ENCODE measurements at places on chromosomes 4 and X.

DNA sequence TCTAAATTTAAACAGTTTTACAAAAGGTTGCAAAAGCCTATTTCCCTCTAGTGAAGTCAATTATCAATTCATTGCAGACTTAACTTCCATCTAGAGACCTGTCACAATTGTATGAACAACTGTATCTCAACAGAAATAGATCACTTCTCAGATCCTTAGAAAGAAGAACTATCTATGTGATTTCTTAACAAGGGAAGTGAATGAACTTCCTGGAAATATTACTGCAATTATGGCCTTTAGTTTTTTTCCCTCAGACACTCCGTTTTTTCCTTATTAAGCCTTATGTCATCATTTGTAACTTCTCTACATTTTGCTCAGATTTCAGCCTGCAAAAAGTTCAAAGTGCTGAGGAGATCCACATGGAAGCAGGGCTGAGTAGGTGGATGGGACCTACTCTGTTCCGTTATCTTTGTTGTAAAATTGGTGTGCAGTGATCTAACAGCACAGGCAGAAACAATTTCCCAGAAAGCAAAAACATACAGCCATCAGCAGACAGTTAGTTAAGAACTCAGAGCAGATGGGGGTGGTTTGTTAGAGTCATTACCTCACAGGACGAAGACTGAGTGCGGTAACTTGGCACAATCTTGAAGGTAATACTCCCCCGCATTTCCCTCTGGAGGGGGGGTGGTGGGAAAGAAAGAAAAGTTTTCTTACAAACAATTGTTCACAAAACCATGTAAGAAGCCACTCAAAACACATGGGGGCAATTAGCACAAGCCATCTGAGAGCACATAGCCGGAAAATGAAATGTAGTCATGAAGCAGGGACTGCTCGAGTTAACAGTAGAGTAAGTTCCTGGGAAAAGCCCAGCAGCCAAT is 112.3 kb downstream of the NYX start:
- DNase-seq, result peak; percentile 33

GRCh38 chr4:123813901-123814300 is 417.3 kb downstream of the SPRY1 start:
- no peak for DNase-seq

DNA sequence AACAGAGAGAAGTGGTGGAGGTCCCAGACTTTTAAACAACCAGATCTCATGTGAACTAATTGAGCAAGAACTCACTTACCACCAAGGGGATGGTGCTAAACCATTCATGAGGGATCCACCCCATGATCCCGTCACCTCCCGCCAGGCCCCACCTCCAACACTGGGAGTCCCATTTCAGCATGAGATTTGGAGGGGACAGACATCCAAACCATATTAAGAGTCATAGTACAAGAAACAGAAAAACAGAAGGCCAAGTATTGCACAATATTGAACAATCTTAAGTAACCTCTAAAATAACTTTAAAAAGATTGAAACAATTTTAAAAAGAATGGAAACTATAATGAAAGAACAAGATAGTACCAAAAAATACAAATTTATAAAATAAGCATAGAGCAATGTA is 110.0 kb downstream of the CBR4 start:
- DNase-seq, result no peak

DNA sequence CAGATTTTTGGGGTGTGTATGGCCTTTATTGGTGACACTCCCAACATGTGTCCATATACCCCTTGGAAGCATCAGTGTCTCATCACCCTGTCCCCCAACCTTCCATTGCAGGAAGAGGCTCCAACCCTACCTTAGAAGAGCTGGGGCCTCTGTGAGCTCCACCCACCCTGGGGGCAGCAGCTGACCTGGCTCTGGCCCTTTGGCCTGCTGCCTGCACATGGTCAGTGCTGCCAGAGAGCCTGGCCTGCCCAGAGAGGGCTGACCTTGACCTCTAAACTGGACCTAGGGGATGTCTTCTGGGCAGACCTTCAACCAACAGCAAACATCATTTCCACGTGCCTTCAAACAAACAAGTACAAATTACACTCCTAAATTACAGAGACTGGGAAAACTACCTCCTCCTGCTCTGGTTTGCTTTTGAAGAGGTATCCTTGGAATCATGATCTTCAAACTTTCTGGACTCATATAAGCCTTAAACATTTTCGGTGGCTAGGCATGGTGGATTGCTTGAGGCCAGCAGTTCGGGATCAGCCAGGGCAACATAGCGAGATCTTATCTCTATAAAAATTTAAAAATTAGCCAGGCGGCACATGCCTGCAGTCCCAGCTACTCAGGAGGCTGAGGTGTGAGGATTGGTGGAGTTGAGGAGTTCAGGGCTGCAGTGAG is 27.3 kb upstream of the KIAA0232 start:
- no peak for DNase-seq

DNA sequence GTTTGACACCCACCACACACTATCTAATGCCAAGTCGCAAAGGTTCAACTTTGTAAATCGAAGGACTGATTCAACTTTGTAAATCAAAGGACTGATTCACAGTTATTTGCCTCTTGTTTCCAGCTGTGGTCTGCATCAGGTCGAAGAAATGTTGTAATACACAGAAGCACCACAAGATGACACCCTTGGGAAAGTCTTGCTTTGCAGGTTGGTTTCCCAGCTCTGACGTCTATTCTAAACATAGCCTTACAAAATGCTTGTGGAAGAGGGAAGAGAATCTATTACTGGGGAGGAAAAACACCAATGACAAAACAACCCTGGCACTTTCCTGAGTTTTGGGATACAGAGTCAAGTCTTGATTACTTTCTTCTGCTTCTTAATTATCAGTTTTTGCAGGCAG is 35.3 kb downstream of the SUPT20HL1 start:
- DNase-seq, result peak; percentile 47

DNA sequence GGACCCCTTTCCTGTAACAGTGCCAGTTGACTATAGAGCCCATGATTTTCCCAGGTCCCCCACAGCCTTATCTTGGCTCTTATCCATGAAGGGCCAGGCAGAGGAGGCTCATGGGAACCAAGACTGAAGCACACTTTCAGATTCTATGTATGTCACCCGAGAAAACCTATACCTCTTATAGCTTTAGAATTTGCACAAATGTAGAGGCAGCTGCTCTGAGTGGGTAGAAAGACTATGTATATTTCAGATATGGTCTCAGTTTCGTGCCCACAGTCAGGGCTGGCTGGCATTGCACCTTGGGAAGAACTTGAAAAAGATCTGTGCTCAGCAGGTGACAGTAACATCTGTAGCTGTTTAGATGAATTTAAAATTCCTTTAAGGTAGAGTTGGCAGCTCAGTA is 8.3 kb upstream of the LNX1 start:
- no peak for DNase-seq

DNA sequence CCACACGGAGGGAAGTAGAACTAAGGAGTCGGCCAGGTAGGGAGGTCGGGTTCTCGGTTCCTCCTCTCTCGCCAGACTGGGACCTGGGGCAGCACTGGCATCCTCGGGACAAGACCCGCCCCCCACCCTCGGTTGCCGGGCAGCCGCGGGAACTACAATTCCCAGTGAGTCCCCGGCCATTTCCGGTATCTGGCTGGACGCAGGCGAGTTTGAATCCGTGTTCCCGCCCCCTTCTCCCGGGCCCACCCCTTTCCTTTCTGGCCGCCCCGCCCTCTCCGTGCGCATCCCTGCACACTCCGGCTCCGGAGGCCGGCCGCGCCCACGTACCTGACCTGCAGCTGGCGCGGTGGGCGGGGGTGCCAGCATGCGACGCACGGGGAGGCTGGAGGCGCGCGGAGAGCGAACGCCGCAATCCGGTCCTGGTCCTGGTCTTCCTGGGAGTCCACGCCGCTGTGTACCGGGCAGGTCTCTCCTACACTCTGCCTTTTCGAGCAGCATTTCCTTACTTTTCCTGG is 10.2 kb upstream of the DLG3 start:
- DNase-seq, result peak; percentile 31

DNA sequence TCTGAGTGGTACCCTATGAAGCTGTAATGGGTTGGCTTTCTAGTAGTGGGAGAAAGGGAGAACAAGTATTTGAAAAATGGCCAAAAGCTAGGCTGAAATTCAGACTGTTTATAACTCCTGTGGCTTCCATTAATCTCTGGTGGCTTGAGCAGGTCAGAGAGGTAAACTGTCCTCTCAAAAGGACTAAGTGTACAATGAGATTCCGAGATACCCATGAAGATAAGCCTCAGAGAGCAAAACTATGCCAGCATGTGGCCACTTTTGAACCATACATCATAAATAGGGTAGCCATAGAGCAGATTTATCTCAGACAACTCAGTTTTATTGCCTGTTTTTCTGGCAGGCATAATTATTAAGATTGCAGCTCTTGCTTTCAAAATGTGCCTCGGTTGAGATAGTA is 89.2 kb downstream of the CHRDL1 start:
- no peak for DNase-seq

- peak; percentile 5 for DNase-seq
Observed at GRCh38 chrX:26783512-26784225, 567.7 kb downstream of the MAGEB5 start.

GRCh38 chr4:54924891-54925290 is 200.5 kb downstream of the KDR start:
- no peak for DNase-seq

DNA sequence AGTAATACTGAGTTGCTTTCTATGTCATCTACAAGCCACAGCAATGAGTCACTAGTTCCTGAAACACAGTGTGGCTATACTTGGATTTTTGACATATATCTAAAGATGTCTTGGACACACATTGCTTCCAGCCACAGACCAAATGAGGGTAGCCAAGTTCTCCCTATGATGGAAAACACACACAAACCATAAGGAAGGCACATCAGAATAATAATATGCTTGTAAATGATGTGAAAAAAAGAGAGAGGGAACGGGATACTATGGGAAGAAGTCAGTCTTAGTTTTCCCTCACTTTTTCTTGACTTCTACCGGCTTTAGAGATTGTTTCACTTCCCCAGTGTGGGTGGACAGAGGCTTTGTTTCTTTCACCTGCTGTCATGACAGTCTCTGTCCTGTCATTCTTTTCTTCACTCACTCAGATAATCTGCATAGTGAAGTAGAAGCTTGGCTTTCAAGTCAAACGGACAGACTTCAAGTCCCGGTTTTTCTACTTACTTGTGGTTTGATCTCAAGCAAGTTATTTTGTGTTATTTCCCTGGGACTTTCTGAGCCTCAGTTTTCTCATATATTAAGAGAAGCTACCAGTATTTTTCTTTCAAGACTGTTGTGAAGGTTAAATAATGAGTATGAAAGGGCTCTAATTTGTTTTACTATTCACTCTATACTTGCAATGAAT is 34.7 kb downstream of the P2RY10 start:
- DNase-seq, result no peak

DNA sequence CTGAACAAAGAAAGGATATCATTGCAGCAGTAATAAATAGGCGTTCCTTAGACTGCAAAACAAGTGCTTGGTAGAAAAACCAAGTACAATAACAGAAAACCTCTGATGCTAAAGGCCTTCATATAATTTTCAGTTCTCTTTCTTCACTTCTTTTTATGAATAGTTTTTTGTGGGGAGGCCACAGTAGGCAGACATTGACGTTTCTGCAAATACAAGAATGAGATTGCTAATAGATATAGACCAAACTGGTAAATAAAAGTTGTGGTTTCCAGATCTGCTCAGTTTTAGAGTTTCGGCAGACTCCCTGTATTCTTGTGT is 57.0 kb upstream of the RAP1GDS1 start:
- DNase-seq, result no peak

- DNase-seq, result no peak
Observed at GRCh38 chr4:96146686-96147085, 306.8 kb downstream of the PDHA2 start.

GRCh38 chr4:40482985-40483647 is 146.5 kb downstream of the RBM47 start:
- no peak for DNase-seq

DNA sequence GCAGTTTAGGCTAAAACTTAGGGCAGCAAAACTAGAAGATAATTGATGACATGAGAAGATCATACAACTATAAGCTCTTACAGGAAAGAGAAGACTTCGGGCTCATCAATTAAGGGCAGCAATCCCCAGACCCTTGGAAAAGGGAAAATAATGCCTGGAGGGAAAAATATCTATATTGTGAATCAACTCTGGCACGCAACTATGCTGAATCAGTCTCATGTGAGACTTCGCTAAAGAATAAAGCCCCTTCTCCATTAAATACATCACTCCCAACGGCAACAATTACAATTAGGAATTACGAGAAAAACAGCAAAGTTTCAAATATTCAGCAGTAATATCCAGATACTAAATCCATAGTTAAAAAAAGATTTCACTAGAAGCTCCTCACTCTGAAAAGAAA is 2016.8 kb upstream of the IGFBP7 start:
- DNase-seq, result no peak

DNA sequence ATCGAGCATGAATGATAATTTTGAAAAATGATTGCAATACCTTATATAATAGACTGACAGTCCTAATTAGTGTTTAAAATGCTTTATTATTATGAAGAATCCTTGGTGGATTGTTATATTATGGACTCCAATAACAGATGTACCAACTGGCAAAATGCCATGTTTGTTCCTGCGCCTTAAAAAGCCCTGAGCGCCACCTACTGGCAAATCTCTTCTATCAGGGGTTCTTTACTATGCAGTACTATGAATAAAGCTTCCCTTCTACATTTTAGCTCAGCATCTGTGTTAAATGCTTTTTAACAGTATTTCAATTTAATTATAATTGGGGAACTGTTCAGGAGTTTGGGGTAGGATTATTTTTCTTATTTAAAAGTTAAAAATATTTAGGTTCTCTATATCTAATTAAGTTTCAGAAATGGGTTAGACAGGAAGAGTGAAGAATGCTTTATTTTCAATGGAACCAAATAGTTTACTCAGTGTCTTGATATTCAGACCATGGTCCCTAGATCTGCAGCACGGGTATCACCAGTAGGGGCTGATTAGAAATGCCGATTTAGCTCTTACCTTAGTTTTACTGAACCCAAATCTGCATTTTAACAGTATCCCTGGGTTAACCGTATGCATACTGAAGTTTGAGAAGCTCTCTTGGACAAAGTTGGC is 20.0 kb downstream of the CFAP97 start:
- peak; percentile 75 for DNase-seq

- DNase-seq, result no peak
Observed at GRCh38 chr4:150005537-150005936, 72.7 kb upstream of the DCLK2 start.

DNA sequence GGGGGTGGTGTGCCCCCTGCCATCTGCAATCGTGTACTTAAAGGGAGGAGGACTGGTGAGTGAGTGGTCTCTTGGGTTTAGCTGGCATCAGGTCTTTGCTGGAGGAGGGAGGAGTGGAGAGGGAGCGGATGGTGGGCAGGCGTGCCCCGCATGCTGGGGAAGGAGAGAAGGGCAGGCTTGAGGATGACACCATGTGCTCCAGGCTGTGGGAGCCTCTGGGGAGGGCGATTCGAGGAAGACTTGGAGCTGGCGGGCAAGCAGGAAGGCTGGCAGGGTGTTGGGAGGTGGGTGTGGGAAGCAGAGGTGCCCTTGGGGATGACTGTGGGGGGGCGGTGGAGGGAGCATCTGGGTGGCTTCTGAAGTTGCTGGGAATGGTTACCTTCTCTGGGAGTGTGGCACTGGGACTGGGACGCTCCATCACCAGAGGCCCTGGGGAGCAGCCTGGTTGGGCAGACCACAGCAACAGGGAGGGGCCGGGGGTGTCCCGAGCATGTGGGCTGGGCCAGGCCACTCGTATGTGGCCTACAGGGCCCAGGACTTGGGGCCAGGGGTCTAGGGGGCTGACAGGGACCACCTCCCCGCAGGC is 30.8 kb upstream of the AFAP1 start:
- no peak for DNase-seq

GRCh38 chr4:109939190-109939589 is 26.5 kb downstream of the EGF start:
- no peak for DNase-seq
